Non-pigmented ciliary epithelial cell (primary cell): ENCODE measurements at places on chromosomes 5 and 9.

DNA sequence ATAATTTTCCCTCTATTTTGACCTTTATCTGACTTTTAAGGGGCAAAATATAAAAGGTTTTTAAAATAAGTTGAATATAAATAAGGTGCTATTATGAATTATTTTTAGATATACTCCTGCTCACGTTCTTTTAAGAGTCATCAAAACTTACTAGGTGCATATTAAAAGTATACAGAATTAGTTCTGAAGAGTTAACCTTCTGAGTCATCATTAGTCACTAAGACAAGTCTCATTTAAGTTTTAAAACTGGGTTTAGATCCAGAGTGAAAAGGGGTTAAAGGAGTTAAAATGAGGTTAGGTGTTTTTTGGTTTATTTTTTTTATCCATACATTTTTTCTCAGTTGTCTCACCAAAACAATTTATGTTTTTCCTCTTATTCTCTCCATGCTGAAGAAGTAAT is 41.7 kb downstream of the SMIM15 start:
- DNase-seq, result no peak

DNA sequence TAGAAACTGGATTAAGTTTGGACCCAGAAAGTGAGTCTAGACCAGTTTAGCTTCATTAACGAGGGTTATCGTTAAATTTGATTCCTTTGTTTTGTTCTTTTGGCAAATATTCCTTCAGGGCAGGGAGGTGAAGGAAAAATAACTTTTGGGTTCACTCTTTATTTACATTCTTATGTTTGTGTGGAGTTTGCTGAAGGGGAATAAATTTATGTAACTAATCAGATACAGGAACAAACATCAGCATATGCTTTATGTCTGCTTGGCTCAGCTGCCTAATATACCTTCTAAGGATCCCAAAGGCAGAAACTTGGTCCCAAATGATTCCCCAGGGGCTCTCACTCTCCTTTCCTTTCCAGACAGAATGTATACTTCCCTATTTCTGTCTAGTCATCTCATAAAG is 132.4 kb downstream of the MCTP1 start:
- no peak for DNase-seq

GRCh38 chr5:169299663-169300467 is 1.1 kb downstream of the SLIT3 start:
- DNase-seq, result no peak

DNA sequence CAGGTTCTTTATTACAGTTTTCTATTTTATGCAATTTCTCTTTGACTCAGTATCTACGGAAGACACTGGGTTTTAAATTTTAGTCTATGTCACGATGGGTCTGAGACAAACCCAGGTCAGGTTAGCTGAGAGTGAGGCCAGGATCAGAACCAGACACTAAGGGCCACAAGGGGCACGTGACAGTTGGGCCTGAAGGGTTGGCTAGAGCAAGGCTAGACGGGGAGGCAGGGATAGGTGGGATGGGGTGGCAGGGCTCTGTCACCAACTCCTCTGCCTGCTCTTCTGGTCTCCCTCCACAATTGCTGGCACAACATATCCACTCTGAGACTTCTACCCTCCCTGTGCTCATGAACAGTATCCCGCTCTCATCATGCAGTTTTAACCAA is 76.4 kb downstream of the MED27 start:
- no peak for DNase-seq

DNA sequence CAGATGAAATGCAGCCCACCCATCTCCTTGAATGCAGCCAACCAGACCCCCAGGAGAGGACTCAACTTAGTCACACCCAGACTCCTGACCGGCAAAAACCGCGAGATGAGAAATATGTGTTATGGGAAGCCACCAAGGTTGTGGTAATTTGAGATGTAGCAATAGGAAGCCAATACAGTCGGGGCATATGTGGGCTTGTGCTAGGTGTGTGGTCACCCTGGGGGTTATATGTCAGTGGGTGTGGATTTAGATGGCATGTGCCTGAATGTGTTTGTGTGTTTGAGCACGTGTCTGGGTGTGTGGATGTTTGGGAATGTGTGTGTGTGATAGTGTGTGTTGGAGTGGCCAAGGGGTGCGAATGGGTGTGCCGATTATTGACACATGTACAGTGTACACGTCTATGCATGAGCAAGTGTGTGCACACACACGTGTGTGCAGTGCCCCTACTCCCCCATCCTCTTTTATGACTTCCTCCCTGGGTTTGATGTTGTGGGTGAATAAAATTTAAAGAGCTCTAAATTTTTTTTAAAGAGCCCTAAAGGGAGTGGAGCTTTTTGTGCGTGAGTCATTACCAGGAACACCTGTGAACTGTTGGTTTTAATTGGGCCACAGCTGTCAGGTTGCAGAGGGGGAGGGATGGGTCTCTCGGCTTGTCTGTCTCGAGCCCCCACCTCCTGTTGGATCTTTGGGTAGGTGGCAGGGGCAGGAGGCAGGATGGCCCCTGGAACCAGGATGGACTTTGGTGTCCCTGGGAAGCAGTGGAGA is 86.8 kb downstream of the LHX2 start:
- DNase-seq, result no peak

GRCh38 chr5:17785774-17786173 is 151.5 kb downstream of the TAF11L14 start:
- DNase-seq, result no peak

GRCh38 chr9:90449213-90449925 is 193.3 kb downstream of the DIRAS2 start:
- DNase-seq, result peak; percentile 8

- DNase-seq, result no peak
Measured at GRCh38 chr5:124001036-124001615, 489.1 kb downstream of the CSNK1G3 start.

DNA sequence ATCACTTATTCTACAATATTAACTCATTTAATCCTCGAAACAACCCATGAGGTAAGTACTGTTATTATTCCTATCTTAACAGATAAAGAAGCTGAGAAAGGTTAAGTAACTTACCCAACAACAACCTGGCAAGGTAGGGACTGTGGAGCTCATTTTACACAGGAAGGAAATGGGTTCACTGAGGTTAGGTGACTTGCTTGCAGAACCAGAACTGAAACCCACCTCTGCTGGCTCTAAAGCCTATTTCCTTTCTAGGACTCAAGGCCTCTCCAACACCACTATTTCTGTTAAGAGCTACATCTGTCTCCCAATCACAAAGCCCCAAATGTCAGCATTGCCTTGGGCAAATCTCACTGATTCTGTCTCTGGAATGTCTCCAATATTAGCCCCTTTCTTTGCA is 38.9 kb upstream of the IFNK start:
- no peak for DNase-seq

DNA sequence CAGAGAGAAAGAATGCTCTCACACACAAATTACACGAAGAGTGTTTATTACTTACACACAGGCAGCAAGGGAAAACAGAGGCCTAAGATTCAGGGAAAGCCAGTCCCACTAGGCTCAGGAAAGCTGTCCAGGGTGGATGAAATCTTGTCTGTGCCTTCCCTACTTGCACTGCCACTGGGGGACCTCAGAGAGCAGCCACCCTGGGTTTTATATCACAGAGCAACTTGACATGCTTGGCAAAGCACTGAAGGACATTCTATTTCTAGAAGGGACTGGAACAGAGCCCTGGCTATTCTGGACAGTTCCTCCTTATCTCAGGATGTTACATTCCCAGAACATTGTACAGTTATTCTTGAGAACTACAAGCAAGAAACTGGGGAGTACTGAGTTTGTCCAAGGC is 7.5 kb upstream of the PRSS3 start:
- DNase-seq, result no peak

DNA sequence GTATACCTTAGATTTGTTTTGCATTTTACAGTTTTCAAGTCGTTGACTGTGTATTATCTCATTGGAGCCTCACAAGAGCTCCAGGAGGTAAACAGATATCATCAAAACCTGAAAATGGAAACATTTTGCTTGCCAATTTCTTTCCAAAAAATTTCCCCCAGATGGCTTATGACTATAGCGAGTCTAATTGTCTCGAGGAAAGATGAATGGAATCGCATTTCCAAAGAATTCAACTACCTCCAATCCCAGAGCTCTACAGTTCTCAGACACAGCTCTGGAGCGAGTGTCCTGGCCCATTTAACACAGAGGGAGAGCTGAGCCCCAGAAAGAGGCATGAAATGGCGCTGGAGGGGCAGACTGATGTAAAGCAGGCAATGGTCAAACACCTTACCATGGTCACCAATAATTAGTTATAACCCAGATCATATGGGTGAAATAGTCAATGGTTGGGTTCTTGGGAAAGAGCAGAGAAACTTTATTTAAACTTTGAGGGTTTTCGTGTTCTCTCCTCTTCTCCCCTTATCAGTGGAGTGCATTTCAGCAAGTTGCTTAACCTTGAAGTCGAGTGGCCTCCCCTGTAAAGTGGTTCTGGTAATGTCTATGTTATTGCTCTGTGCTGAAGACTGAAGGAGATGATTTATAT is 168.2 kb downstream of the ZDHHC21 start:
- no peak for DNase-seq

DNA sequence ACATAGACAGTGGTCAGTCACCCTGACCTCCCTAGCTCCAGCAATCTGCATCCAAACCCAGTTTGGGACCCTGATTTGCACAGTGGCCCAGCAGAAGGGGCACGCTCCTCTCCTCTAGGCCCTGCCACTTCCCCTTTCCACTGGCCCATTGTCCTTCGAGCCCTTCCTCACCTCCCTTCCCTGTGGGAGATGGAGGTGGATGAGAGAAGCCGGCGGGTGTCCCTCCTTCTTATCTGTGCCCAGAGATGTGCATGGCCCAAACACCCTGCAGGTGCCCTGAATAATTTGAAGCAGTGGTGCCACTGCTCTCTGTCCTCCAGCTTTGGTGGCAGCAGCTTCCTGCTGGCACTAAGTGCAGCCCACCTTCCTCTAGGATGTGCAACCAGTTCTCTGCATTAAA is 140.0 kb downstream of the BARX1 start:
- no peak for DNase-seq

DNA sequence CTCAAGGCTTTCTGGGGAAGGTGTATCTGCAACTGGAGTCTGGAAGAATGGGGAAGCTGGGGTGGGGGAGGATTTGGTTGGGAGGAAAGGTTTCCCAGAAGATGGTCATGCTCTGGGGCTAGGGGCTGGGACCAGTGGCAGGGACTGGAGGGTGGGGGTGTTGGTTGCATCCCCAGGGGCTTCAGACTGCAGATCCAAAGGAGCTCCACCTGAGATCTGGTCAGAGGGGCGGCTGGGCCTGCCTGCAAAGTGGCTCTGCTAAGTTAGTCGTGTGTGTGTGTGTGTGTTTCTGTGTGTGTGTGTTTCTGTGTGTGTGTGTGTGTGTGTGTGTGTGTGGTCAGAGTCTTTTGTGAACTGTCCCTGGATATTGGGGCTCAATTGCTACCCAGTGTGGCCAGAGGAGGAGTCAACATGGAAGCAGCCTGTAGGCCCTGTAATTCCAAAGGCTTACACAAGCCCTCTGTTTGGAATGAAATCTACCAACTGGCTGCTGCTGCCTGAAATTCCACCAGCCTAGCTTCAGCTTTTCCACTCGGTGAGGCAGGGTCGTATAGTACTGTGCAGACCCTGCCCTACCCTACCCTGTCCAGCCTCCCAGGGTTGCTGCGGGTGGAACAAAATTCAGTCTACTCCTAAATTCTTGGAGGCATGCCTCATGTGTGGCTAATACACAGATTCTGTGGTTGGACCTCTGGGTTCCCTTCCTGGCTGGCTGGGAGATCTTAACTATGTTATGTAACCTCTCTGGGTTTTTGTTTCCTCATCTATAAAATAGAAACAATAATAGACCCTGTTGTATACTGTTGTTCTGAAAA is 12.5 kb upstream of the SYNPO start:
- no peak for DNase-seq

DNA sequence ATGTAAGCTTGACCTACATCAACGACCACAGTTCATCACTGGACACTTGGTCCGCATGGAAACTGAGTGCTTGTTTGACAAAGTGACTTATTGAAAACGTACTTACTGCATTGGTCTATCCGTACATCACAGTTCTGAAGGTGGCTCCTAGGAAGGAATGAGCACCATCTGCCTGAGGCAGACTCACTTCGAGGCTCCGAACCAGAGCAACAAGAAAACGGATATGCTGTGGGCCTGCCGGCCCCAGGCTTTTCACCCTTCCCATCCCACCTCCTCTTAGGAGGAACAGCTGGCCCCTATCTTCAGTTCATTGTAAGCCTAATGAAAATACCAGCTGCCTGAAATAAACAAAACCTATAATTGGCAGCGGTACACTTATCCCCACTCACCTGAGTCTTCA is 67.2 kb upstream of the TSLP start:
- DNase-seq, result no peak

DNA sequence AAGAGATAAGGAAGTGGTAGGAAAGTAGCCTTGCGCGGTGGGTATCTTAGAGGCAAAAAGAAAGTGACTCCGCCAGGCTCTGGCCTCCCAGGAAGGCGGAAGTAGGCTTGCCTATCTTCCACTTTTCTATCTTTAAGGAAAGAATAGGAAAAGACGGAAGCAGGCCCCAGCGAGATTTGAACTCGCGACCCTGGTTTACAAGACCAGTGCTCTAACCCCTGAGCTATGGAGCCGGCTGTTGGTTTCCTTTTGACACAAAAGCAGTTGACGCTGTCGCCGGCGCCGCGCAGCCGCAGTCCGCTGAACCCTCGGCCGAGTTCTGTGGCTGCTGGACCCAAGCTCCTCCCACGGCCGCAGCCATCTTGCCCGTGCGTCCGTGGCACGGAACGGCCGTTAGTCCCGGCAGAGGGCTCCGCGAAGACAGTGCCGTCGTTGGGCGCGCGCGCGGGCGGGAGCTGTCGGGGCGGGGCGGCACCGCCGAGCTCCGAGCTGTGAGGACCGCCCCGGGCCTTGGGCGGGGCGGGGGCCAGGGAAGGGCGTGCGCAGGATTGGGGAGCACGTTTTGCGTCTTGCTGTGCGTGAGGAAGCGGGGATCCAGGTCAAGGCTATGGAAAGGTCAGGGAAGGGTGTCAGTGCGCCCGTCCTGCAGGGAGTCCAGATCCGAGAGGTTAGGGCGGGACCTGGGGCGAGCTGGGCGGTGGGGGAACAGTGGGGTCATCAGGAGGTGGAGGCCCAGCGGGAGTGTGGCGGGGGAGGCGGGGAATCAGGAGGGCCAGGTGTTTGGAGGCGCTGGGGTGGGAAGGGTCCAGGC is 13.3 kb downstream of the TRIM7 start:
- DNase-seq, result no peak

GRCh38 chr9:137971477-137972138 is 94.0 kb downstream of the CACNA1B start:
- DNase-seq, result no peak

GRCh38 chr5:78515670-78516069 is 132.9 kb downstream of the LHFPL2 start:
- no peak for DNase-seq

GRCh38 chr5:139495638-139496435 is 13.3 kb upstream of the STING1 start:
- no peak for DNase-seq

- no peak for DNase-seq
Measured at GRCh38 chr5:154766558-154767281, 11.5 kb downstream of the LARP1 start.

DNA sequence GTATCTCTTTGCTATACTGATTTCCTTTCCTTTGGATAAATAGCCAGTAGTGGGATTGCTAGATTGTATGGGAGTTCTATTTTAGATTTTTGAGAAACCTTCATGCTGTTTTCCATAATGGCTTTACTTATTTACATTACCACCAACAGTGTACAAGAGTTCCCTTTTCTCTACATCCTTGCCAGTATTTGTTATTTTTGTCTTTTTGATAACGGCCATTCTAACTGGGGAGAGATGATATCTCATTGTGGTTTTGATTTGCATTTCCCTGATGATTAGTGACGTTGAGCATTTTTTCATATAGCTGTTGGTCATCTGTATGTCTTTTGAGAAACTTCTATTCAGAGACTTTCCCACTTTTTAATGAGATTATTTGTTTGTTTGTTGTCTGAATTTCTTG is 25.8 kb downstream of the NADK2 start:
- no peak for DNase-seq

GRCh38 chr5:14901462-14902051 is 30.0 kb upstream of the ANKH start:
- DNase-seq, result no peak
